AG04449 (cell line): ENCODE measurements at places on chromosomes 3 and 15.

DNA sequence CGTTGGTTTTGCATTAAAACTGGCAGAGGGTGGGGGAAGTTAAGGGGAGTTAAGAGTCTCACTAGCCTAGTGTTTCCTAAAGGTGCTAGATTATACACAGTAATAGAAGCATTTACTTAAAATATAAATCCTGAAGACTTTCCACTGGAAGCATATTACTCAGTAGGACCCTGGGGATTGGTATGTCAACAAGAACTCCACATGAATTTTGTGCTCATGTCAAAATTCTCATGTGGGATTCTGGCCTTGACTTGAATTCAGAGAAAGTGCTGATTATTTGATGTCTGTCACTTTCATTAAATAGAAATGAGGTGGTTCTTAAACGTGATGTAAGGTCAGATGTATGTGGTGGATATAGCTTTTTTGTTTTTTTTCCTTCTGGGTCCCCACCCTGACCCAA lies 997.2 kb downstream of the TUSC7 start:
- DNase-seq, result no peak

DNA sequence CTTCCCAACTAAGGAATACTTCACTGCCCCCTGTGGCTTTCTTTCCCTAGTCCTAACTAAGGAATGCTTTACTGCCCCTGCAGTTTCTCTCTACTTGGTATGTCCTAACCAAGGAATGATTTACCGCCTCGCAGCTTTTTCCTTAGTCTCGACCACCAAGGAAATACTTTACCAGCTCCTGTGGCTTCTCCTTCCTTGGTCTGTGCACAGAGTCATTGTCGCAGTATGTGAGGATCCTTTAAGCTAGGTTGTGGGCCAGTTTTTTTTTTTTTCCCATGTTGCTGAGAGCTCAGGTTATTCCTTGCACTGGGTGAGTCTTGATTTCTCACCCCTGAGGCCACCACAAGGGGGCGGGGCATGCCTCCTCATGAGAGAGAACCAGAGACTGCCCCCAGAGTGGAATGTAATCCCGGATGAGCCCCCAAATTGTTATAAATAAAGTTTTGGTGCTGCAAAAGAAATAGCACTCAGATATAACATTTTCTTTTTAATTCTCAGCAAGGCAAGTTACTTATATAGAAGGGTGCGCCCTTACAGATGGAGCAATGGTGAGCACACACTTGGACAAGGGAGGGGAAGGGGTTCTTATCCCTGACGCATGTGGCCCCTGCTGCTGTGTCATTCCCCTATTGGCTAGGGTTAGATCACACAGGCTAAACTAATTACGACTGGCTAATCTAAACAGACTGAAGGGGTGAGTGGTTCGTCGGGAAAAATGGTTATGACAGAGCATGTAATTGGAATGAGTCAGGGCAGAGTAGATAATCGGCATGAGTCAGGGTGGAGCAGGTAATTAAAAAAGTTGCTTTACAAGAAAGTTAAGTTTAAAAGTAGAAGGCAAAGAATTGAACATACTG lies 27.0 kb downstream of the NDUFB4 start:
- peak; percentile 19 for DNase-seq

DNA sequence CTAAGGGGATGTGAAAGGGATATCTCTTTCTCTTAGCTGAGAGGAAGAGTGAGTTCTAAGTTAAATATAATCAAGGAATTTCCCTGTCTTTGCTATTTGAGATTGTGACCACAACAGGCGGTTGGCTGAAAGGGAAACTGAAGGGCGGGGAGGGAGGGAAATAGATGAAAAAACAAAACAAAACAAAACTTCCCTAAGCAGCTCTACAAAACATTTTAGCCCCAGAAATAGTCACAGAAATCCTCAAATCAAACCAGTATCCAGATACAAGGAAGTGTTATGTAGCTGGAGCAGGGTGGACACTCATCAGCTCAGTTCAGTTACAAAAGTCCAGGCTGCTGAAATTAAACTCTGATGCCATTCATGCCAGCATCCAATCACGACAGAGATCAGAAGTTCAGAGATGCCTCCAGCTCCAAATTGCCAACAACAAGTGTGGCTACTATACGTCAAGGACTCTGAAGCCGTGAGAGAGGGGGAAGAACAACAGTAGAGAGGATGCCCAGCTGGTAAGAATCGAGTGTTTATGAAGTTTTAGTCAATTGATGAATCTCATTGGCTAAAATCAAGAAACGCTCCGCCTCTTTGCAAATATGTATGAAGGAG lies 319 bp upstream of the TP63 start:
- DNase-seq, result no peak

DNA sequence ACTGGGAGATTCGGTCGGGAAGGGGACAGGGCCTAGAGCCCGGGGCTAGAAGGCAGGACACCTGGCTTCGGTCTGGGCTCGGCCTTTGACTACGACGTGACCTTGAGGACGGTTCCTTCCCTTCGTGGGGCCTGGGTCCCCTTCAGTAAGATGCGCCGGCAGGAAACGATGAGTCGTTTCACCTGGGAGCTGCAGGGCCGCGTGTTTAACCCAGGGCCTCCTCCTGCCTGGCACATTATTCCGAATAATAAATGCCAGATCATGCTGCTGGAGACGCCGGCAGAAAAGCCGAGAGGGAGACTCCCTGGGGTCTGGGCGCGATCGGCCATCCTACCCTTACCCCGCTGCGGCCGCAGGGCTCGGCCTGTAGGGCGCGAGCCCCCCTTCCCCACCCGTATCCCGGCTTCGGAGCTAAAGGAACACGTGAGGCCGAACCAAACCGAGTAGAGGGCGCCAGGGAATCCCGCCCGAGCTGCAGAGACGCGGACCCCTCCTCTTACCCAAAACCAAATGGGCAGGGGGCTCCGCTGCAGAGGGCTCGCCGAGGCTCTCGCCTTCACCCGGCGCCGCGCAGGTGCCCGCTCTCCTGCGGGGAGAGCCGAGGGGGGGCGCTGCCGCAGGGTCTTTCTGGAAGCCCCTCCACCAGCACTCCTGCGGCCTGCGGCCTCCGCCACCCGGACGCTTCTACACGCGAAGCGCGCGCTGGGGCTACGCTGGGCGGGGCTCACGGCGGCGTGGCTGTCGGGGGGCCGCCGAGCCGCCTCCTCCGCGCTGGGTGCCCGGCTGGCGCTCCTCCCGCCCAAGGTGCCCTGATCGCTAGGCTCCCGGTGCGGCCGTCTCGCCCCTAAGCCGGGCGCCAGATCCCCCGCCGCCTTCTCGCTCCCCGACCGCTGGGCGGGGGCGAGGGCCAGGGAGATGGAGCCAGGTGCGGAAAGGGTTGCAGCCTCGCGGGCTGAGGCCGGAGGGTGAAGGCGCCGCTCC lies at the start of gene BDH1:
TSS of gene BDH1 (minus strand) at position 688 of the 981 bp plus-strand sequence. CDS start 9,525 bp downstream, outside the sequence.
- DNase-seq, result no peak

DNA sequence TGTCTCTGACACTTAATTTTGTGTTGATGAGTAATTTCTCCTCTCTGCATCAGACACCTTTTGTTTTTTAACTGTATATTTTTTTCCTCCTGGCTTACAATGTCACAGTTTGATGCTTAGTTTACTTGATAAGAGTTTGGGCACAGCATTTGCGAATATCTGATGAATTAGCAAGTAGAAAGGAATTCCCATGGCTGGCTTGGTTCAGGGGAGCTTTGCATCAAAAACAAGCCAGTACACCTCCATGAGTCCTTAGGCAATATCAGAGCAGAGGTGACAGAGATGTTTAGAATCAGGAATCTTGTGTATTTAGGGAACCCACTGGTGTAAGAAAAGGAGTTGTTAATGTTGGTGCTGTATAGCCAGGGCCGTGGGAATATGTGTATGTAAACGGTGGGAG lies 9.3 kb downstream of the ARHGEF26 start:
- no peak for DNase-seq

GRCh38 chr3:63135367-63135766 lies 142.7 kb upstream of the SYNPR start:
- no peak for DNase-seq

DNA sequence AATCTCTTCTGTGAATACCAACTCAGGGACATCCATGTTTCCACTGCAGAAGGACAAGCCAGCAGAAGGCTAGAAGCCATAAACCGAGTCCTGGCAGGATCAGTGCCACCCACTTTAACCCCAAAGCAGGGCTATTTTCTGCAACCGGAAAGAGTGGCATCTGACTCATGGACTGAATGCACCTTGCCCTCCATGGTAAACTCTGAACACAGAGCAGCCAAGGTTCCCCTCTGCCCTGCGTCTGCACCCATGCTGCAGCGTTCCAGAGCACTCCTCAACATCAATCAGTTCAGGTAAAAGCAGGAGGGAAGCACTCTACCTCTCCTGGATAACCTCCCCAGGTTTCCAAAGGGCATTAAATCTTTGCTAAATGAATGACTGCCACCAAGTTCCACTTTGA lies 801 bp upstream of the NGRN start:
- no peak for DNase-seq

- no peak for DNase-seq
These were observed 817.6 kb upstream of the CFAP20DC start for GRCh38 chr3:59867185-59868002.

DNA sequence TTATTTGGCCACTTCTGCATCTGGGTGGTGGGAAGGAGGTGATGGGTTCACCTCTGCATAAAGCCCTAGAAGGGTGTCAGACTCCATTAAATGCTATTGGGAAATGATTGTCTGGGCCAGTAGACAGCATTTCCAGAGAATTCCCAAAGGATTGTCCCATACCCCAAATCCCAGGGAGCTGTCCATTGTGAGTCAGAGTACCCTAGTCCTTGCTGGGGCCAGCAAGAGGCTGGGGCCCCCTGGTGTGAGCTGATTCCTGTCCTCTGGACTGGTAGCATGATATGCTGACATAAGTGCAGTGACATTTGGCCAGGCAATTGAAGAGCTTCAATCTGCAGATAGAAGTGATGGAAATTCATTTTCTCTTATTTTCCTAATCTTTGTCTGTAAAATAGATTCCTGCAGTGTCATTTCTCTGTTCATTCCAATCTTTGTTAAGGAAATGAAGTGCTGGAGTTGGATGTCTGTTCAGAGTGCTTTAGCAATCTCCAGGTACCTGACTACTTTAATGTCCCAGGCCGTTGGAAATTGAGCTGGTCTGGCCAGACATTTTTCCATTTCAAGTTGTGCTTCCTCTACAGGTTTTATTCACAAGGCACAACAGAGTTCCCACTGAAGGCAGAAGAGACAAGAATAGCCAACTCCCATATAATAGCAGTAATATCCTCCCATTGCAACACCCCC lies 91.2 kb downstream of the RPLP1 start:
- no peak for DNase-seq

GRCh38 chr3:105062853-105063252 lies 303.9 kb upstream of the ALCAM start:
- no peak for DNase-seq

DNA sequence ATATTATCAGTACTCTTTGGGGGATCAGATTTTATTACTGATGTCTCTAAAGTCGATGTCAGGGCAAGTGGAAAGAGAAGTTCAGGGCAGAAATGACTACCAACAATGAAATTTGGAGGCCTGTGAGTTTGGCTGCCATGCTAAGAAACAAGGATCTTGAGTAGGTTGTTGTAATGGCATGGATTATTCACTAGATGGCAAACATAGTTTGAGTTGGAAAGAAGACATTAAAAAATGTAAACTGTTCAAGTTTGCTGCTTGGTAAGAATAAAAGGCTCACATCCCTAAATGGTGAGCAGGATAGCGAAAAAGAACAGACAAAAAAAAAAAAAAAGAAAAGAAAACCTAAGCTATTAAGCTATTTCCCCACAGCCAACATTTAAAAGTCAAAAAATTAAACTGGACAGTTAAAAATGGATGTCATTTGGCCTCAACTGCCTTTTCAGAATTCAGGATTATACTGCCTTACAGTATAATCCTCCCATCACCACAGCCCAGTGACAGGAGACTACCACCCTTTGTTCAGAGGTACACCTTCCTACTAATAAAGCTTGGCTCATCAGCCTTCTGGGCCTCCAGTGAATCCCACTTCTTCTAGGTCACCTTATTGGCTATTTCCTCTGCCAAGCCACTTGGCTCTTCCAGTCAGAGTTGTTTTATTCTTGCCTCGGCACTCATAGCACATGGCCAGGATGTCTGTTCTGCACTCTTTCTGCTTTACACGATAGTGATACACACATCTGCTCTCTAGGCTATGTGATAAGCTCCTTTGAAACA lies 163.7 kb downstream of the PLD1 start:
- DNase-seq, result peak; percentile 46

DNA sequence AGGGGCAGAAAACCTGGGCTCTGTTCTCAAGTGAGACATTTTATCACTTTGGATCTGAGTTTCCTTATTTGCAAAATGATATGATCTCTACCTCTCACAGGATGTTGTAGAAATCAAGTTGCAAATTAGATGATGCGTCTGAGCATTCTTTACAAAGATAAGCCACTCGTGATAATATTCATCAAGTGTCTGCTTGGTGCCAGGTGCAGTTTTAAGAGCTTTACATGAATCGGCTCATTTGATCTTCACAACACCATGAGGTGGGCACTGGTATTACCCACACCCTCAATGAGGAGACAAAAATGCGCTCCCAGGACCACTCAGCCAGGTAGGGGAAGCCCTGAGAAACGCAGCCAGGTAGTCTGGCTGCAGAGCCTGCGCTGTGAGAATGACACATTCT lies 59.1 kb upstream of the CA12 start:
- no peak for DNase-seq
